ENCODE measurements at places on chromosomes 3 and 15.

DNA sequence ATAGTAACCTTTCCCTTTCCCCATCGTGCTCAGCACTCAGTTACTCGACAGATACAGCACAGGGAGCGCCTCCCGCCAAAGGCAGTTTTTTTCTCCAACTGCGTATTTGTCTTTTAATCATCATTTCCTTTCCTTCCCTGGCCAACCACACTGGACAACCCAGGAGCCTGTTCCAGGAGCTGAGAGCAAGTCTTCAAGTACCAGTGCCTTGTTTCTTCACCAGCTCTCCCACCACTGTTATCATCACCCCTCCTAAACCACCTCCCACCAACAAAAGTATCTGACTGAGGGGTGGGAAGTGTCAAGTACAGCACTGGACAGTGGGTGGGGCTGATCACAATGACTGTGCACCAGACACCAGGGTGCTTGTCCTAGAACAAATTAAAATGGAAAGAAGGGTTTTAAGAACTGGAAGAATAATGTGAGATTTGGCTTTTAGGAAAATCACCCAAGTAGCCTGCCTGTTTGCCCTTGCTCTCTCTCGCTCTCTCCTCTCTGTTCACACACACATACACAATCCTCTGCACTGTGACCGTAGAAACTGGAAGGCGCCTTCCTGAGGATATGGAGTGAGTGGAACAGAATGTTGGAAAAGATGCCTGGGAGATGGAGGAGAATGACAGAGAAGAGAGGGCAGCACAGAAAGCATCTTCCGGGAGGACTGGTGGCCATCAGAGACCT is 126.3 kb downstream of the TNIK start:
- DNase-seq, result no peak

- DNase-seq, result no peak
These were observed at the start of gene PRR23C for GRCh38 chr3:139044366-139045210. Gene PRR23C, minus strand, starts transcription at chr3:139044892. Its CDS starts 272 bp downstream, at chr3:139044620.

DNA sequence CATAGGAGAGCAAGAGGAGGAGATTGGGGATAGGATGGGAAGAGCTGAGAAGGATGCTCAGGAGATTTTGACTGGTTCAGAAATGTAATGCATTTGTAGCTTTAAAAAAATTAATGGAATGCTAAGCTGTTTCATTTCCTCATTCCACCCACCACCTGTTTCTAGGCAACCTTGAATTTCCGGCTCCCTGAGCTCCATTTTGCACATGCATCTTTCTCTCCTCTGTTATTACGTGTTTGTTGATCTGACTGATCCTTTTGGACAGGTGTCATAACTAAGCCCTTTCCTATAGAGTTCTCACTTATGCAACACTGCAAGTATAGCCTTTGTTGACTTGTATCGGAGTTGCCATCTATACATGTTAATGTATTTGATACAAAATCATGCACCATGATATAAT is 4.3 kb downstream of the TMPRSS7 start:
- no peak for DNase-seq

GRCh38 chr15:70151003-70151402 is 53.3 kb upstream of the TLE3 start:
- no peak for DNase-seq

DNA sequence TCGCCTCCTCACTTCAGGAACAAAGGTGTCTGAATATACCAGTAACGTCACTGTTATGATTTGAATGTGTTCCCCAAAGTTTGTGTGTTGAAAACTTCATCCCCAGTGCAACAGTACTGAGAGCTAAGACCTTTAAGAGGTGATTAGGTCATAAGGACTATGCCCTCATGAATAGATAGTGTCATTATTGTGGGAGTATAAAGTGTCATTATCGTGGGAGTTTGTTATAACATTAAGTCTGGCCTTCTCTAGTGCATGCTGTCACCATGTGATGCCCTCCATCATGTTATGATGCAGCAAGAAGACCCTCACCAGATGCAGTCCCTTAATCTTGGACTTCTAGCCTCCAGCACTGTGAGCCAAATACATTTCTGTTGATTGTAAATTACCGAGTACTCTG is 53.7 kb upstream of the TLE3 start:
- DNase-seq, result no peak

DNA sequence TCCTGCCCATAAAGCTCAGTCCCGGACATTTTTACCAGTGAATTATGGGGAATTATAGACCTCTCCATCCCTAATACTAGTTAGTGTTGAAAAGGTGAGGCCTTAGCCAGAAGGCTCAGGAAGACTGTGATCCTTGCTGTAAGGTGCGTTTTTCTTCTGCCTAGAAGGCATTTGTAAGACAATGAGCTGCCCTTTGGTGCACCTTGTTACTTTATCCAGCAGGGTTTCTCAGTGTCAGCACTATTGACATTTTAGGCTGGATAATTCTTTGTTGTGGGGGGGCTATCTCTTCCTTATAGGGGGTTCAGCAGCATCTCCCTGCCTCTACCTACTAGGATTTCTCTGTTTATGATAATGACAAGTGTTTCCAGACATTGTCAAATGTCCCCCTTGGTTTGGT is 108.1 kb upstream of the ABHD17C start:
- DNase-seq, result no peak

GRCh38 chr15:31488437-31489204 is 162.0 kb downstream of the KLF13 start:
- DNase-seq, result no peak

- DNase-seq, result no peak
These were observed 55.0 kb downstream of the TMEM44 start for GRCh38 chr3:194577986-194578905.

GRCh38 chr15:33236841-33237509 is 42.5 kb upstream of the FMN1 start:
- DNase-seq, result no peak

DNA sequence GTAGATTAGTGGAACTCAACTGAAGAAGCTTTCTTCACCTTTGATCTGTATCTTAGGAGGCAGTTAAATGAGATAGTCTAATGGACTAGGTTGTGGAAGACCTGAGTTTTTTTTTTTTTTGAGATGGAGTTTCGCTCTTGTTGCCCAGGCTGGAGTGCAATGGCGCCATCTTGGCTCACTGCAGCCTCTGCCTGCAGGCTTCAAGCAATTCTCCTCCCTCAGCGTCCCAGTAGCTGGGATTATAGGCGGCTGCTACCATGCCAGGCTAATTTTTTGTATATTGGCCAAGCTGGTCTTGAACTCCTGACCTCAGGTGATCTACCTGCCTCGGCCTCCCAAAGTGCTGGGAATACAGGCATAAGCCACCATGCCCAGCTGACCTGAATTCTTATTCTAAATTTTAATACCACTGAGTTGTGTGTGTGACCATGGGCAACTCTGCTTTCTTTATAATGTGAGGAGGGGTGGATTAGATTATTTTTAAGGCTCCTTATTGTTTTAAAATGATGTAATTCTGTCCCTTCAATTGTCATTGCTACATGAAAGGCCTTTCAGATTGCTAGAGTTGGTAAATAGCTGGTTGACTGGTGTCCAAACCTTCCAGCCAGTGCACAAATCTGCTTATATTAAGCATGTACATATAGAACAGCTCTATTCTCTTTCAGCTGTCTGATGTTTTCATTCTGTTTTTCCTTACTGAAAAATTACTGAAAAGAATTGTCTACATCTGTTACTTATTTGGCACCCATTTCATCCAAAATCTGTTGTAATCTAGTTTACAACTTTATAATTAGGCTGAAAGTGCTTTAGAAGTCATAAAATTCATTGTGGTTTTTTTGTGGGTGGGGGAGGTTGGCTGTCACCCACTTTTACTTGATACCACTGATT is 2.3 kb downstream of the LNP1 start:
- no peak for DNase-seq

DNA sequence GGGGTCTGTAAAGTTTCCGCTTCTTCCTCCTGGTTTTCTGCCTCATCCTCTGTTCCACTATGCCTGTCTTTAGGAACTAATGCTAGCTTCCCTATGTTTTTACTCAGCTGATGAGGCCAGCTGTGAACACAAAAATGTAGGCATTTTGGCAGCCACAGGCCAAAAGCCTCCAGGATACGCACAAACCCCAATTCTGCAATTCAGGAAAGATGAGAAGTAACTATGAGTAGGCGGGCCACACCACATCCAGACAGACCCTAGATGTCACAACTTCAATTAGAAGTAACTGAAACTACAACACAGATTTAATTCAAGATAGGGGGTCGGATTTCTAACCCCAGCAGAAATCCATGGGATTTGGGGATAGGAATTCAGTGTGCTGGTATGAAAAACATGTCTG is 11.9 kb downstream of the CA12 start:
- no peak for DNase-seq

- no peak for DNase-seq
These were observed 217.2 kb upstream of the UMPS start for GRCh38 chr3:124512881-124513609.

DNA sequence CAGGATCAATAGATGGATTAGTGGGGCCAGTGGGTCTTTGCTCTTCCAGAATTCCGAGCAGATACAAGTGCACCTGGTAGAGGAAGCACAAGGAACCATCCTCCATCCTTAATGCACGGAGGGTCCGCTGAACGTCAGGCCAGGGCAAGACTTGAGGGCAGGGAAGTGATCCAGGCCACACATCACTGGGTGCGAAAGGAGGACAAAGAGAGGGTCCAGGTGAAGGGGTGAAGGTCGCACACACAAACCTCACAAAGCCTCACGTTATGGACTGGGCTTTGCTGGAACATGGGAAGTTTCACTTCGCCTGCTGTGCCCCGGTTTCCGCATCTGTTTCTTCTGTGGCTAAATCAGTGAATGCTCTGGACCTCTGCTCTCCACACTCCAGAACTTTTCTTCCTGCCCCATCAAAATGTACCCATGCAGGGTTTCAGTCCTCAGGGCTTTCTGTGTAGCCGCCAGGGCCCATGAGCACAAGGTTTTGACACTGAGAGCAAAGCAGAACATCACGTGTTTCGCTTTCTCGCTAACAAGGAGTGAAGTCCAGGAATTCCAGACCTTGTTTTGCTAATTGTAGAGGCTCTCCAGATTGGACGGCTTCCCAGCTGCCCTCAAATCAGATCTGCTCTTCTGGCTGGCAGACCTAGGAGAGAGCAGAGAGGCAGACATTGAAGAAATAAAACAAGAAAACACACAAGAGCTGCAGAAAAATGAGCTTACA is 56.3 kb downstream of the KLF15 start:
- DNase-seq, result no peak

DNA sequence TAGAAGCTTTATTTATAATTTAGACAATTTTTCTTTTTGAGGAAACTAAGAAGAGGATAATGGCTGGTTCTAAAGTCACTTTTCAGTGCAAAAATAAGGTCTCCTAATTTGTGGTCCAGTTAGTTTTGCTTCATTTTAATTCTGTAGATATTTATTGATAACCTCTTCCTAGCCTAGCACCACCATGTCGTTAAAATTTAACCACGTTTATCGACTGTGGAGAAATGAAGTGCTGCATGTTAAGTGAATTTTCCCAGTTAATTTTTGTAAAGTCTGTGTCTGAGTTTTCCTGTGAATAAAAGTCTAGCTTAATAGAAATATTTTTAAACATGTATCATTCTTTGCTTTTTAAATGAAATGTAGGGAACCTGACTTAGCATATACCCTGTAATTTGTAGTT is 16.7 kb downstream of the LRRC28 start:
- no peak for DNase-seq

All from T-helper 17 cell (primary cell).